ENCODE measurements at places on chromosomes 3 and 15. TPM values are rescaled to one million over a fixed set of nuclear protein-coding genes. Genes with fewer than 3 reads are reported as not detected.

- H3K4me1 ChIP-seq = no peaks in the 10 kb centered on the region
- no peak for DNase-seq
- H3K4me3 ChIP-seq = no peak overlapping the region
- H3K27me3 ChIP-seq = no peaks in the 10 kb centered on the region
These were observed 9.9 kb upstream of the RHO start for GRCh38 chr3:129518581-129518980.

DNA sequence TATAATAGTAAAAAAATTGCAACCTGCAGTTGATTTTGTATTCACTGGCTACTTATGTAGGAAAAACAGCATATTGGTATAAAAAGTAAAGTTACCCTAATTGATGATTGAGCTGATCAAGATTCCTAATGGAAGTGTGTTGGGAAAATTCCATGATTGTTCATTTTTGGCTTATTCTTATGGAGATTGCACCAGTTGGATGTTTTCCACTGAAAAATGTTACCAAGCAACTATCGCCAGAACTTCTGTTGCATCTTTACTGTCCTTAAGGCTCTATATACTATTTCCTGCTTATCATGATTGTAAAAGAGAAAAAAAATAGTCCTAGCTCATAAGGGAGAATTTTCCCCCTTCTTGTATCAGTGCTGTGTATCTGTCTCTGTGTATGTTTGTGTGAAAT, 48.6 kb downstream of the SLC25A26 start:
- no peak overlapping the region for H3K4me3 ChIP-seq
- H3K27ac ChIP-seq = no peak overlapping the region
- DNase-seq = no peak
- H3K27me3 ChIP-seq = no peaks in the 10 kb centered on the region
- H3K4me1 ChIP-seq = no peaks in the 10 kb centered on the region

GRCh38 chr3:45137656-45138181, 8.5 kb downstream of the CDCP1 start:
- no peak overlapping the region for H3K4me3 ChIP-seq
- H3K27me3 ChIP-seq = no peaks in the 10 kb centered on the region
- H3K36me3 ChIP-seq = no peaks in the 10 kb centered on the region
- peaks cover 30% of the 10 kb centered on the region for H3K4me1 ChIP-seq
- DNase-seq = peak; percentile 39

GRCh38 chr3:10627884-10628572, 122.6 kb upstream of the ATP2B2 start:
- no peak overlapping the region for H3K27ac ChIP-seq
- no peaks in the 10 kb centered on the region for H3K27me3 ChIP-seq
- peaks cover 10% of the 10 kb centered on the region for H3K4me1 ChIP-seq
- DNase-seq = peak; percentile 61
- H3K4me3 ChIP-seq = no peak overlapping the region

DNA sequence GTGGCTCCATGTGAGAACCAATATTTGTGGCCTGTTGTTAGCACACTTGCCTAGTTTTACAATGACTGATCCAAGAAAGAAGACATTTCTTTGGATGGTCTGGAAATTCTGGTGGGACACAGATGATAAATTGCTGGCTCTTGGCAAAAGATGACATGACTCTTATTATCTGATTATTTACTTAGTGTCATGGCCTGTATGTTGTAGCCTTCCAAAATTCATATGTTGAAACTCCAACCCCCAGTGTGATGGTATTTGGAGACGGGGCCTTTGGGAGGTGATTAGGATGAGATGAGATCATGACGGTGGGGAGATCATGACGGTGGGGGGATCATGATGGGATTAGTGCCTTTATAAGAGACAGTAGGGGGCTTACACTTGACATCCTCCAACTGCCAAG, 30.0 kb upstream of the AKAP13 start:
- DNase-seq = no peak
- no peak overlapping the region for H3K4me3 ChIP-seq

GRCh38 chr15:86538141-86538540, 458.5 kb downstream of the AGBL1 start:
- no peak overlapping the region for H3K4me3 ChIP-seq
- no peak overlapping the region for H3K27ac ChIP-seq
- no peaks in the 10 kb centered on the region for H3K27me3 ChIP-seq

DNA sequence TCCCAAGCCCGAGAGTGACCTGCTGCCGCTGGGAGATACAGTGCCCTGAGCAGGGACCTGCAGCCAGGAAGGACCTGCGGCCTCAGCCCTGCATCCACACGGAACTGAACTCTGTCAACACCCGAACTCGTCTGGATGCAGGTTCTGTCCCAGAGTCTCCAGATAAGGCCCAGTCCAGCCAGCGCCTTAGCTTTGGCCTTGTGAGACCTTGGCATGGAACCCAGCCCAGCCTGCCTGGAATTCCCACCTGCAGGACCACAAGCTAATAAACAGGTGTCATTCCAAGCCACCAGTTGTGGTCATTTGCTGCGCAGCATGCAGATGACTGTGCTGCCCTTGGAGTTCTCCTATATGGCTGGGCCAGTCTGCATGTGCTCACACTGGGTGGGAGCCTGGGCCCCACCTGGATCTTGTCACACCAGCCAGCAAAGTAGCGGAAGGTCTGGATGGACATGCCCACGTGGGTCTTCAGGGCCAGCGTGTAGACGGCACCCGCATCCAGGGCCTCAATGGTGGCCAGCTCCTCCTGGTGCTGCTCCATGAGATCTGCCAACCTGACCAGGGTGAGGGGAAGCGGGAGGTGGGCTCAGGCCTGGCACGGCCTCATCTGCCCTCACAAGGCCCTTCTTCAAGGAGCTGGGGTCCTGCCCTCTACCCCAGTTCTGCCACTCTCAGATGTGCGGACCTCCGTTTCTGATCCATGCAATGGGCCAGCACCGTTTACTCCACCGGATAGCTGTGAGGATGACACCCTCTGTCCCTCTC, 47.2 kb upstream of the SLC41A3 start:
- no peaks in the 10 kb centered on the region for H3K27me3 ChIP-seq
- H3K27ac ChIP-seq = no peak overlapping the region
- no peak overlapping the region for H3K4me3 ChIP-seq
- no peaks in the 10 kb centered on the region for H3K4me1 ChIP-seq
- H3K36me3 ChIP-seq = no peaks in the 10 kb centered on the region

GRCh38 chr3:52402706-52403270, 42.1 kb downstream of the SEMA3G start:
- H3K27me3 ChIP-seq = no peaks in the 10 kb centered on the region
- no peak overlapping the region for H3K27ac ChIP-seq
- no peak for DNase-seq
- H3K4me3 ChIP-seq = no peak overlapping the region
- peaks cover 3% of the 10 kb centered on the region for H3K36me3 ChIP-seq

- H3K4me1 ChIP-seq = no peaks in the 10 kb centered on the region
- H3K27me3 ChIP-seq = no peaks in the 10 kb centered on the region
- H3K4me3 ChIP-seq = no peak overlapping the region
- no peaks in the 10 kb centered on the region for H3K36me3 ChIP-seq
These were observed 44.0 kb downstream of the CCDC54 start for GRCh38 chr3:107421170-107421792.

GRCh38 chr15:49235446-49236124, 65.5 kb downstream of the GALK2 start:
- DNase-seq = peak; percentile 83
- H3K4me3 ChIP-seq = no peak overlapping the region
- peaks cover 16% of the 10 kb centered on the region for H3K4me1 ChIP-seq
- H3K27me3 ChIP-seq = no peaks in the 10 kb centered on the region
- H3K27ac ChIP-seq = no peak overlapping the region

DNA sequence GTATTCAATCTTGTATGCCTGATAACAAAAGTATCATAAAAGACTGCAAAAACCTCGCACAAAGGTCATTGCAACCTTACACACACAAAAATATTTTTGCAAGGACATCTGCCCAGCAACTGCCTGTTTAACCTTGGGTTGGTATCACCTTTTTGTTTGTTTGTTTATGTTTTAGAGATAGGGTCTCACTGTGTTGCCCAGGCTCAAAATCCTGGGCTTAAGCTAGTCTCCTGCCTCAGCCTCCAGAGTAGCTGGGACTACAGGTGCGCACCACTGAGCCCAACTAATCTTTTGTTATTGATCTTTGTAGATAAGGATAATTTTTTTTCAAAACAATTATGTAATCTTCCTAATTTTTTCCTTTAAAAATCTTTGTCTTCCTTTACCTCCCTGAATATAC, 54.2 kb downstream of the SPTSSB start:
- H3K27me3 ChIP-seq = no peaks in the 10 kb centered on the region
- H3K27ac ChIP-seq = no peak overlapping the region
- no peaks in the 10 kb centered on the region for H3K4me1 ChIP-seq

The SLC28A2 gene
- not detected for total RNA-seq

DNA sequence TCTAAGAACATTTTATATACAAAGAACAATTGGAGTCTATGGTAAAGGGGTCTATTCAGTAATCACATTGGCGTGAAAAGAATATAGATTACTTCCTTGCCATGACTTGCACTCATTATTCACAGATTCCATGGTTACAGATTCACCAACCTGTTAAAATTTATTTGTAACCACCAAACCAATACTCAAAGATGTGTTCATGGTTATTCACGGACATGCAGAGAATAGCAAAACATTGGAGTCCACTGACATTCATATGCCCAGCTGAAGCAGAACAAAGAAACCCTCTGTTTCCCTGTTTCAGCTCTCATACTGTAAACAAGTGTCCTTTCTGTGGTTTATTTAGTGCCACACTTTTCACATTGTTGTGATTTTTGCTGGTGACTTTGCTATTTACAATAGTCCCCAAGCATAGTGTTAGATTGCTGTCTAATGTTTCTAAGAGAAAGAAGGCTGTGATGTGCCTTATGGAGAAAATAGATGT, 185.8 kb upstream of the TTC14 start:
- H3K27ac ChIP-seq = no peak overlapping the region
- H3K4me3 ChIP-seq = no peak overlapping the region
- no peaks in the 10 kb centered on the region for H3K4me1 ChIP-seq
- DNase-seq = no peak
- H3K36me3 ChIP-seq = no peaks in the 10 kb centered on the region

DNA sequence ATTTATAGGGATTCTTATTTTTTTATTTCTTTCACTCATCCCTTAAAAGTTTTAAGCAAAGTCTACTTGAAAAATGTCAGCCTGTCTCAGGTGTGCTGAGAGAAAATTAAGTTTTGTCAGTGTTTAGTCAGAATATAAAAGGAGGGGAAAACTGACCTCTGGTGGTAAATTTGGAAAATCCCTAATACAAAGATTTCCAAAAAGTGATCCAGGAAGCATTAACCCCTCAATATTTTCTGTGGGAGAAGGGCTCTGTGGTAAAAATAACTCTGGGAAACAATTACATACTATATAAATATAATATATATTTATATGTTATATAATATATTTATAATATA, 41.0 kb upstream of the FRMD4B start:
- DNase-seq = no peak
- no peaks in the 10 kb centered on the region for H3K4me1 ChIP-seq
- no peaks in the 10 kb centered on the region for H3K36me3 ChIP-seq
- H3K27me3 ChIP-seq = no peaks in the 10 kb centered on the region
- H3K4me3 ChIP-seq = no peak overlapping the region
- no peak overlapping the region for H3K27ac ChIP-seq

The SCAANT1 gene
- total RNA-seq = not detected

All from GM23338 (cell line).